ENCODE measurements at places on chromosomes 1 and 21. TPM values are rescaled to one million over a fixed set of nuclear protein-coding genes. Genes with fewer than 3 reads are reported as not detected.

- H3K27ac ChIP-seq, result no peak overlapping the region
- H3K4me1 ChIP-seq, result no peaks in the 10 kb centered on the region
- DNase-seq, result no peak
- no peaks in the 10 kb centered on the region for H3K27me3 ChIP-seq
Measured at GRCh38 chr1:192559115-192560006, 16.2 kb upstream of the RGS1 start.

- no peaks in the 10 kb centered on the region for H3K27me3 ChIP-seq
- H3K4me3 ChIP-seq, result no peak overlapping the region
- no peak overlapping the region for H3K27ac ChIP-seq
- DNase-seq, result no peak
- H3K36me3 ChIP-seq, result no peaks in the 10 kb centered on the region
Measured at GRCh38 chr21:15152591-15152990, 87.8 kb upstream of the NRIP1 start.

DNA sequence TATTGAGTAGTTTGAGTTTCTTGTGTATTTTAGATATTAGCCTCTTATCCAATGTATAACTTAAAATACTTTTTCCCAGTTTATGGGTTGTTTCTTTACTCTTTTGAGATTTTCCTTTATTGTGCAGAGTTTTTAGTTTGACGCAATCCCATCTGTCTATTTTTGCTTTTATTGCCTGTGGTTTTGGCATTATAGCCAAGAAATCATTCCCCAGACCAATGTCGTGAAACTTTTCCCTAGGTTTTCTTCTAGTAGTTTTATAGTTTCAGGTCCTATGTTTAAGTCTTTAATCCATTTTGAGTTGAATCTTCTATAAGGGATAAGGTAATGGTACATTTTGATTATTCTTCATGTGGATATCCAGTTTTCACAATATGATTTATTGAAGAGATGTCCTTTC is 87.6 kb downstream of the LEPR start:
- no peaks in the 10 kb centered on the region for H3K4me1 ChIP-seq
- H3K27me3 ChIP-seq, result no peaks in the 10 kb centered on the region
- DNase-seq, result no peak
- H3K27ac ChIP-seq, result no peak overlapping the region

DNA sequence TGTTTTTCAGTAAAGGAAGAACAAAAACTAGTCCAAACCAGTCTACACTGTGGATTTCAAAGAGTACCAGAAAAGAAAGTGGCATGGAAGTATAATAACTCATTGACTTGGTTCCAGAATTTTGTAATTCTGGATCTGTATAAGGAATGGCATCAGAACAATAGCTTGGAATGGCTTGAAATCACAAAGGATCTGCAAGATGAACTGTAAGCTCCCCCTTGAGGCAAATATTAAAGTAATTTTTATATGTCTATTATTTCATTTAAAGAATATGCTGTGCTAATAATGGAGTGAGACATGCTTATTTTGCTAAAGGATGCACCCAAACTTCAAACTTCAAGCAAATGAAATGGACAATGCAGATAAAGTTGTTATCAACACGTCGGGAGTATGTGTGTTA is 21.3 kb downstream of the CHODL start:
- no peaks in the 10 kb centered on the region for H3K27me3 ChIP-seq
- H3K4me3 ChIP-seq, result no peak overlapping the region
- no peaks in the 10 kb centered on the region for H3K4me1 ChIP-seq

GRCh38 chr1:231679109-231679508 is 52.5 kb downstream of the DISC1 start:
- no peaks in the 10 kb centered on the region for H3K4me1 ChIP-seq
- H3K36me3 ChIP-seq, result no peaks in the 10 kb centered on the region
- H3K27ac ChIP-seq, result no peak overlapping the region
- no peak overlapping the region for H3K4me3 ChIP-seq
- DNase-seq, result no peak
- no peaks in the 10 kb centered on the region for H3K27me3 ChIP-seq

DNA sequence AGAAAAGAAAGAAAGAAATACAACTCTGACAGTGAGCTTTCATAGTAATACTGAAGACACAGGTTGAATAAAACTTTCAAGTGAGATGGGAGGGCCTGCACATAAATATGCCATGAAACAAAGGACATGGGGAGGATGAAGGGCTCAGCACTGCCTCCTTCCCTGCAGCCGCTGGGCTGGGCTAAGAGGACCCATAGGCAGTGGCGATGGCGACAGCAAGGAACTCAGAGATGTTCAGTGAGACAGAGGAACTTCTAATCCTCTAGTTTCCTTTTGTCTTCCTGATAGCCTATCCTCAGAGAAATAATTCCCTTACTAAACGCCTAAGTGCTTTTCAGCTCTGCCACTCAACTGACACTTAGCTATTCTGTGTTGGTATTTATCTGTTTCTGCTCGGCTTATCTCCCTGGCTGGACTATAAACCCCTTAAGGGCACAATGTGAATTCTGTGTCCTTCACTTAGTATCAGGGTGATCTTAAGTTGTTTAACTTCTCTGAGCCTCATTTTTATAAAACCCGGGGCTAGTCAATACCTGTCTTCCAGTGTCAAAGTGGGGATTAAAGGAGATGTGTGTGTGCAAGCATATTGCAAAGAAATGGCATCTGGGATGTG is 24.4 kb upstream of the IER5 start:
- H3K36me3 ChIP-seq, result no peaks in the 10 kb centered on the region
- no peak overlapping the region for H3K4me3 ChIP-seq
- H3K27ac ChIP-seq, result no peak overlapping the region
- DNase-seq, result no peak
- no peaks in the 10 kb centered on the region for H3K27me3 ChIP-seq
- no peaks in the 10 kb centered on the region for H3K4me1 ChIP-seq

DNA sequence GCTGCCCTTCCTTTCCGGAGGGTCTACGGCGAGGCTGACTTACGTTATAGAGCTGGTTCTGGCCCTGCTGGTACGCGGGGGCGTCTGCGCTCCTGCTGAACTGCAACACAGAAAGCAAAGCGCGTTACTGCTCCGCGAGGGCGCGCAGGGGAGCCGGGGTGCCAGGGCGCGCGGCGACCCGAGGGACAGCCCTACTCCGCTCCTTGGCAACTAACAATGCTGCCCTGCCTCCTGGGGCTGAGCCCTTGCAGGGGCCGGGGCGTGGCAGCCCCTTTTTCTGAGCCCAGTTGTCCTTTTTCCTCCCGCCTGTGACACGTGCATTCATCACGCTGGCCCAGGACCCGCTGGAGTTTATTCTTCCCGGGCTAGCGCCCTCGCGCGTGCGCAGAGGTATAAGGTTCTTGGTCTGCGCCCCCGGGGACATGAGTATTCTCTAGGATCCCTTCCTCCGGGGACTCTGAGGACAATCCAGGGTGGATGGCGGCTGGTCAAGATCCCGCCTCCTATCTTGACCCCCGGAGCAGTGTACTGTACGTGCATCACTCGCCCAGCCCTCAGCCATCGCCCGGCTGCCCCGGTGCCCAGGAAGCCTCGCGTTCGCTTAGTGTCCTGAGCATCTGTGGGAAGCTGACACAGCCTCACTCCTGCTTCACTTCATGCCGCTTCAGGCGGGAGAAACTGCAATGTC is 78.9 kb downstream of the CD247 start:
- H3K27ac ChIP-seq, result no peak overlapping the region
- H3K27me3 ChIP-seq, result no peaks in the 10 kb centered on the region
- H3K36me3 ChIP-seq, result no peaks in the 10 kb centered on the region
- H3K4me1 ChIP-seq, result no peaks in the 10 kb centered on the region
- H3K4me3 ChIP-seq, result peak overlapping the region; percentile 24

GRCh38 chr1:200258447-200259375 is 151.1 kb downstream of the ZNF281 start:
- no peak overlapping the region for H3K4me3 ChIP-seq
- H3K27ac ChIP-seq, result no peak overlapping the region
- no peaks in the 10 kb centered on the region for H3K4me1 ChIP-seq
- no peak for DNase-seq

DNA sequence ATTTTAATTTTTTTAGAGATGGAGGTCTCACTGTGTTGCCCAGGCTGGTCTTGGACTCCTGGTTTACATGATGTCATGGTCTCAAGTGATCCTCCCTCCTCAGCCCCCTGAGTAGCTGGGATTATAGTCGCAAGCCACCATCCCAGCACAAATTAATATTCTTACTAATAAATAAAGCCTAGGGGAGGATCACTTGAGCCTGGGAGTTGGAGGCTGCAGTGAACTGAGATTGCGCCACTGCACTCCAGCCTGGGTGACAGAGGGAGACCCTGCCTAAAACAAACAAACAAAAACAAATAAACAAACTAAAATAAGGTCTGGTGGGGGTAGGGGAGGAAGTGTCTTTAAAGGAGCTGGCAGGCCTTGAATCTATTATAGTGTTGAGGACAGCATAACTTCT is 8.7 kb upstream of the GADD45A start:
- DNase-seq, result no peak
- no peaks in the 10 kb centered on the region for H3K36me3 ChIP-seq
- no peak overlapping the region for H3K4me3 ChIP-seq
- H3K4me1 ChIP-seq, result no peaks in the 10 kb centered on the region
- H3K27ac ChIP-seq, result no peak overlapping the region

- no peak overlapping the region for H3K27ac ChIP-seq
- H3K4me3 ChIP-seq, result no peak overlapping the region
- H3K36me3 ChIP-seq, result no peaks in the 10 kb centered on the region
- peaks cover 9% of the 10 kb centered on the region for H3K4me1 ChIP-seq
Measured at GRCh38 chr1:77831566-77831965, 52.1 kb downstream of the MIGA1 start.

DNA sequence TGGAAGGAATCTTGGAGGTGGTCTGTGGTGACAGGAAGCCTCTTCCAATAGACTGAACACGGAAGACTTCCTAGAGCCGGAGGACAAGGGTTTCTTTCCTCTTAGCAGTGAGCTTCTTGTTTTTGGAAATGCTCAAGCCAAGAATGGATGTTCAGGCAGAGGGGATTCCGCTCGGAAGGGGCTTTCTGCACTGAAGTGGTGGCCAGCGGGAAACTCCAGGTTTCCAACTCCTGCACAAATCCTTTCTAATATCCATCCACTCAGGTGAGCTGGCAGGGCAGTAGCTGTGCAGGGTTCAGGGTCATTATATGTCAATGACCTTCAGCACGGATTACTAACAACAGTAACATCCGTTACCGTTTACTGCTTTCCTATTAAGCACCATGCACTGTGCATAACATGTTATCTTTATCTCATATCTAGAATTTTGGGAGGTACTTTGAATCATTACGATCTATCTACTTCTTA is 573 bp upstream of the CPT2 start:
- no peaks in the 10 kb centered on the region for H3K27me3 ChIP-seq
- H3K4me1 ChIP-seq, result peaks cover 16% of the 10 kb centered on the region
- H3K4me3 ChIP-seq, result peak overlapping the region; percentile 94
- H3K27ac ChIP-seq, result peak overlapping the region; percentile 97
- H3K36me3 ChIP-seq, result peaks cover 4% of the 10 kb centered on the region

DNA sequence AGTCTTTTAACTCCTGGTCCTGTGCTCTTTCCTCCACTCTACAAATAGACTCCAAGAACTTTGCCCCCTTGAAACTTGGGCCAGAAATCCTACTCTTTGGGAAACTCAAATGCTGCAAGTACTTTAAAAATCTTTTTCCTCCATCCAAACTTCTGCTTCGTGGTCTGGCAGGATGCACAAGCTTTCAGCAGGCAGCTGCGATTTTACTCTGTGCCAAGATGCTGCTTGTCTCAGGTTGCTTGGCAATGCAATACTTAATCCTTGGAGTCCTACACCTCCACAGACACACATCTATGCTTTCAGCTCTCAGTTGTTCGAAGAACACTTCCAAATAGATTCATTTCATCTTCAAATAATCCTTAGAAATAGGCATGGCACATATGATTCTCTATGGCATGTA is 435.3 kb upstream of the USP24 start:
- no peaks in the 10 kb centered on the region for H3K4me1 ChIP-seq
- no peak for DNase-seq
- no peaks in the 10 kb centered on the region for H3K27me3 ChIP-seq
- H3K36me3 ChIP-seq, result no peaks in the 10 kb centered on the region
- H3K4me3 ChIP-seq, result no peak overlapping the region

- H3K4me3 ChIP-seq, result no peak overlapping the region
- H3K27ac ChIP-seq, result no peak overlapping the region
- peaks cover 18% of the 10 kb centered on the region for H3K36me3 ChIP-seq
- peaks cover 20% of the 10 kb centered on the region for H3K4me1 ChIP-seq
- H3K27me3 ChIP-seq, result no peaks in the 10 kb centered on the region
- no peak for DNase-seq
Measured at GRCh38 chr1:151001602-151002001, 5.1 kb downstream of the MINDY1 start.

DNA sequence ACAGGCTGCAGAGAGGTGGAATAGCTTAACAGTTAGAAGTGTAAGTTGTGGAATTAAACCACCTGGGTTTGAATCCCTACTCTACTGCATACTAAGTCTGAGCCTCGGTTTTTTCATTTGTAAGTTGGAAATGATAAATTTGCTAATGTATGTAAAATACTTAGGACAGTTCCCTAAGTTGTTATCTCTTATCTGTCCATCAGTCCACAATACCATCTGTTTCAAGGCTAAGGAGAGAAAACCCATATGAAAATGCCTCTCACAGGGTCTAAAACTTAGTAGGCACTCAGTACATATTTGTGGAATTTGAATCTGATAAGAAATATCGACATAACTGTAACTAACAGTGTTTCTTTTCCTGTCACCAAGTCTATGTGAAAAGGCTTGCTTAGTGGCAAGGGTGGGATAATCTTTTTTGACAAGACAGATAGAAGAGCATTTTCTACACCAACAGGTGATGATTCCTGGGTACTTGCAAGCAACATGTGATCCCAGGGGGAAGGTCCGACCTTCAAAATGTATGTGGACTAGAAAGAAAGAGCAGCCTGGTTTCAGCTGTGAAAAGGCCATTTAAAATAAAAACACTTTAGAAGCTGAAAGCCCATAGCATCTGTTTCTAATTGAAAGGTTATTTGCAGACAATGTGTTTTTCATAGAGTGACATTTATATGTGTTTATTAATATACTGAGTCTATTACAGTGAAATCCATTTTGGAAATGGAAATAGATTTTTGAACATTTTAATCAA is 202.9 kb downstream of the HHAT start:
- no peaks in the 10 kb centered on the region for H3K36me3 ChIP-seq
- no peak for DNase-seq
- no peaks in the 10 kb centered on the region for H3K27me3 ChIP-seq
- H3K4me3 ChIP-seq, result no peak overlapping the region
- H3K4me1 ChIP-seq, result no peaks in the 10 kb centered on the region
- H3K27ac ChIP-seq, result no peak overlapping the region

DNA sequence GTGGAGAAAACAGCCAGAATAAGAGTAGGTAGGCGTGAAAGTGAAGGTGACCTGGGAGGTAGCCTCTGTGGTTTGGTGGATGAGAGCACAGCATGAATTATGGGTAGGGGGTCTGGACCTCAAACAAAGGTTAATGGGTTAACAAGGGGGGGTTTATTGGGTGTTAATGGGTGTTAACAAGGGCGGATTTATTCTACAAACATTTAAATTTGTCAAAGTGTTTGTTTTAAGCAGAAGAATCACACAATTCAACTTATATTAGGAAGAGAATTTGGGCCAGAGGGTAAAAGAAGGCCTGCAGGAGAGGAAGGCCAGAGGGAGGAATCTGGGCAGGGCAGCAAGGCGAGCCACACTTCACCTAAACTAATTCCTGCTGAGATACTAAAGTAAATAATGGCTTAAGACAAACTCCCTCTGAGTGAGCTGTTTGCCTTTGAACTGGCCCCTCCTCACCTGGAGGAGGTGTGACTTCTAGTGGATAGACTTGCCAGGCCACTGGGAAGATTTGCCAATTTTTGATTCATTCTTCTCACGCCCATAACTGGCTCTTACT is 191.7 kb downstream of the GIPC2 start:
- H3K4me1 ChIP-seq, result no peaks in the 10 kb centered on the region
- no peaks in the 10 kb centered on the region for H3K36me3 ChIP-seq
- DNase-seq, result no peak

PLPP3 gene
- 107 TPM for total RNA-seq

OR2T11 gene
- 0.57 TPM for total RNA-seq

LAMB3 gene
- total RNA-seq, result 59.7 TPM

TIAM1 gene
- 30.0 TPM for total RNA-seq

CLK2 gene
- total RNA-seq, result 59.7 TPM

LIX1L gene
- 27.8 TPM for total RNA-seq
